NCI-H1436 (cell line): ENCODE measurements at places on chromosomes 3 and 15.

GRCh38 chr15:41648097-41648496, 12.1 kb upstream of the MGA start:
- no peak for DNase-seq

GRCh38 chr3:160193644-160194192, 31.5 kb upstream of the C3orf80 start:
- no peak for DNase-seq

DNA sequence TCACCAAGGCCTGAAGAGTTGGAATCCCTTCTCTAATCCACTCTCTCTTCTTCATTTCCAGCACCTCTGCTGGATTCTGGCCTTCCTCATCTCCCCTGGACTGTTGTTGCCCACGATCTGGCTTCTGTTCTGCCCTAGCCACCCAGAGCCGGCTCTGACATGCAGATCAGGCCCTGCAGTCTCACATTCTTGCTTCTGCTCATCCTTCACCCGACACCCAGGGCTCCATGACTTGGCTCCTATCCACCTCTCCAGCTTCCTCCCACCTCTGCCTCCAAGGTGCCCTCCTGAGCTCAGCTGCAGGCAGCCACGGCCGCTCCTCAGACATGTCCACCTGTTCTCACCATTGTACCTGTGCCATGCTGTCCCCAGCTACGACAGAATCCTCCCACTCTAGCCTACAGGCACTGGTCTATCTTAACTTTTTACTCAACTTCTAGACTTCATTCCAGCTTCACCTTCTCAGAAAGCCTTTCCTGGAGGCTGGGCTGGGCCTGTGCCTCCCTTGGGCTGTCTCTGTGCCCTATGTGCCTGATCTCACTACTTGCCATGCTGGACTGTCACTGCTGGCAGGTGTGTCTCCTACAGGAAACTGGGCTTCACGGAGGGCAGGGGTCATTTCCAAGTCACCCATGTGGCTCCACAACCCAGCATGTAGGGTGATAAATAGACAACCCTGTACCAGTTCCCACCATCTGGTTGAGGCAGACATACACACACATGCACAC, 16.0 kb upstream of the TBC1D21 start:
- DNase-seq: no peak

DNA sequence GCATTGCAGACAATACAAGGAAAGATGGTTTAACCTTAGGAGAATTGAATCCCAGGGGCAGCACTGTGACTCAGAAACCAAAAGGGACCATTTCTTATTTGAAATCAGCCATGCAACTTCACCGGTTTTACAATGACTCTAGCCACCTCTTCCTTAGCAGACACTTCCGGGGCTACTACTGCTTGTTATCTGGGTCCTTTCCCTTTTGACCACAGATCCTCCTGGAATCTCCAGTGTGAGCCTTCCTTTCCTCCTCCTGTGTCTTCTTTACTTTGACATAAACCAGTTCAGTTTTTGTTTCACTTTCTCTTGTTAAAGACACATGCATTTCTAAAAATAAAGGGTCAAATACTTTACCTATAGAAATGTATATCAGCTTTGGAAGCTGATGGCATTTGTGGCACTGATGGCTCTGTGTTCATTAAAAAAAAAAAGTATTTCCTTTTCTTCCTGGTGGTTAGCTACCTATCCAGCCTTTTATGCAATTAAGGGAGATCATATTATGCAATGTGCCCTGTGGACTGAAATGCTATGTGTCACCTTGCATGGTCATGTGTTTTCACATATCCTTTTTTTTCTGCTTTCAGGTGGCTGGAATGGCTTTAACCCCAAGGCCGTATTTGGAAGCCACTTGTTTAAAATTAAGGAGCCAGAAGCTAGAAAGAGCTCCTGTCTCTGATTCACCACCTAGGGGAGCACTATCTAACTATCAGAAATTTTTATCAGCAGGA, 296.2 kb downstream of the CHL1 start:
- DNase-seq: no peak

- no peak for DNase-seq
Measured at GRCh38 chr15:28113394-28114113, 14.4 kb upstream of the OCA2 start.

DNA sequence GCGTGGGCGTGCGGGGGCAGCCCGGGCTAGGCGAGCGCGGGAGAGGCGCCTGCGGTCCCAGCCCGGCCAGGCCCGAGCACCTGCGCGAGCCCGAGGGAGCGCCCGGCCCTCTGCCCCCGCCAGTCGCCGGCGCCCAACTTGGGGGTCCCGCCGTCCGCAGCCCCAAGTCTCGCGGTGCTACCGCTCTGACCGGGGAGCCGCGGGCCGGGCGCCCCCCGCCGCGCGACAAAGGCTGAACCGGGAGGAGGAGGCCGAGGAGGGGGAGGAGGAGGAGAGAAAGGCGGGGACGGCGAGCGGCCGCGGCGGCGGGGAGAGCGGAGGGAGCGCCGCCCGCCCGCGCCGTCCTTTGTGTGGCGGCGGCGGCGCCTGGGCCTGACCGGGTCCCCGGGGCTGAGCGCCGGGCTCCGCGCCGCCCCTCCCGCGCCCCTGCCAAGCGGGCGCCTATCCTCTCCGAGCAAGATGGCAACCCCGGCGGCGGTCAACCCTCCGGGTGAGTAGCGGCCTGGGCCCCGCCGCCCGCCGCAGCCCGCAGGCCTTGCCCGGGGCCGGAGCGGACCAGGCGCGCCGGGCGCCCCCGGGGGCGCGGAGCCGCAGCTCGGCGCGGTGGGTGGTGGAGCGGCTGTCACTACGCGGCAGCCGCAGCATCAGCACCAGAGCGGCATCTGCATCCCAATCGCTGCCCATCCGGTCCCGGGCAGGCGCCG, at the start of gene ARNT2:
Gene ARNT2, plus strand, starts transcription at position 326 of the 704 bp plus-strand sequence. Its CDS starts 134 bp downstream, at position 460.
- peak; percentile 44 for DNase-seq

DNA sequence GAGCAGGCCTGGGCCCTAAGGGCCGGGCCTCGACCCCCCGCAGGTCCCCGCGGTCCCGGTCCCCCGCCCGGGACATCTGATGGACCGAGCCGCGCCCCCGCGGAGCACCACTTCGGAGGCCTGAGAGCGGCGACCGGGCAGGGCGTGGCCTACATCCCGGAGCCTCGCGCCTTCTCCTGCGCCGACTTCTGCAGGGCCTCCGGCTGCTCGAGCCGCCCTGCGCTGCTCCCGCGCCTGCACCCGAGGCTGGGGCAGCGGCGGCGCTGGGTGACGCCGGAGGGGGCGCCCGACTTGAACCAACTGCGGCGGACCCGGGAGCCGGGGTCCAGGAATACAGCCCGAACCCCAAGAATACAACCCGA, 14.9 kb upstream of the GP9 start:
- DNase-seq: no peak

GRCh38 chr15:99442252-99442897, 123.4 kb upstream of the MEF2A start:
- DNase-seq: no peak

GRCh38 chr15:83200589-83200988, 7.0 kb downstream of the HDGFL3 start:
- no peak for DNase-seq

- peak; percentile 15 for DNase-seq
Measured at GRCh38 chr3:102614585-102614984, 179.8 kb downstream of the ZPLD1 start.

DNA sequence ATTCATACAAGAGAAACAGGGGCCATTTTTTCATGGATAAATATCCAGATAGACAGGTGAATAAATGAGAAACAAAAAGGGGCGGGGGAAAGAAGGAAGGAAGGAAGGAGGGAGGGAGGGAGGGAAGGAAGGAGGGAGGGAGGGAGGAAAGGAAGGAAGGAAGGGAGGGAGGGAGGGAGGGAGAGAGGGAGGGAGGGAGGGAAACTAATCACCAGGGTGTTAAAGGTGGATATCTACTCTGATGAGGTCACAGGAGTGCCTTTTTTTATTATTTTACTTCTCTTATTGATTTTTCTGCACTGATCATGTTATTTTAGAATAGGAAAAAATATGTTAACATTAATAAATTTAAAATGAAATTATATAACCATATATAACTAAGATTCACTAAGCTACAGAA, 10.4 kb upstream of the VEPH1 start:
- no peak for DNase-seq

DNA sequence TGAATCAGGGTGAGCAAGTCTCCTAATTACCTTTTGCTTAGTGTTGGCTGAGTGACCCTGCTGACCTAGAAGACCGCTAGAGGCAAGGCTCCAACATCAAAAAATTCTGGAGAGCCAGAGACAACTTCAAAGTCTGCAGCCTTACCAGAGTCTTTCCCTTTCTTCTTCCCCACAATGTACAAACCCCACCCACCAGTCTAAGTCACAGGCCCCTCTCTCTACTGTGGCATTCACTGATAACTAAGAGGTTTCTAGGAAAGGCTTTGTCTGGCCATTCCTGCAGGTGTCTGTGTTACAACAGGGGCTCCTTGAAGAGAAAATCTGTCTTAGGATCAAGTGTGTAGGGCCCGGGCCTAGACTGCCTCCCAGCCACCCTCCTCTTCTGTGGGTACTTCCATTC, 525 bp downstream of the MYH15 start:
- no peak for DNase-seq

- DNase-seq: no peak
Measured at GRCh38 chr3:12799525-12800440, 3.3 kb downstream of the CAND2 start.

DNA sequence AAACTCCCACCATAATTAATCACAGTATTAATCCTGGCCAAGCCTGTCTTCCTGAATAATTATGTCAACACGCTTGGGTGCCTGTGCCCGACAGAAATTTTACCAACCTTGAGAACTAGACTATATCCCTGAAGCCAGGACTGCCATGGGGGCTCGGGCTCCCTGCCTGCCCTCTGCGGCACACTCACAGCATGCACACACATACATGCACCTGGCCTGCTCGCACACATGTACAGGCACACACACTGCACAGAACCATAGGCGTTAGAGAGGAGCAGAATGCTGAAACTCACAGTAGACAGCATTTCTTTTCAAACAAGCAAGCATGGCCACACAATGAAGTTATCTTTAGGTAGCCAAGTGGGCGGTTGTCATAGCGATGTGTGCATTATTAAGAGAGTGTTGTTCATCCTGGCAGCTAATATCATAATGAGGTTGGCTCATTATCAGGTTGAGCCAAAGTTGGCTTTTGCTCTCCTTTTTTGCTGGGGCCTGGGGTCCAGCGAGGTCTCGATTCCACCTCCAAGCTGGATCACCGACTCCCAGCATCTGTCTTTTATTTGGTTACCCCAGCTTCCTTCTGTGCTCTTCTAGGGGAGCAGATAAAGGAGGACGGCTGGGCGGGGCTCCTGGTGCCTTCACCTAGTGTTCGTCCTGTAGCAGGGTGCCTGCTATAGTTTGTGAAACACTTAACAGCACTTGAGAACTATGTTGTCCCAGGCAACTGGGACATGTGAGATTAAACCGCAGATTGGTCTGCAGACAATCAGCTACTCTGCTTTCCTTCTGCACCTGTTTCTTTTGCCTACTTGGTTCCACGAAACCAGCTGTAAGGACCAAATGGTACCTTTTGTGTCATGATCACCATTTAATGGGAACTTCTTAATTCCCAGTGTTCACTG, 91.4 kb downstream of the ZNF621 start:
- DNase-seq: no peak

GRCh38 chr3:27387625-27388024, 18.4 kb upstream of the NEK10 start:
- no peak for DNase-seq

DNA sequence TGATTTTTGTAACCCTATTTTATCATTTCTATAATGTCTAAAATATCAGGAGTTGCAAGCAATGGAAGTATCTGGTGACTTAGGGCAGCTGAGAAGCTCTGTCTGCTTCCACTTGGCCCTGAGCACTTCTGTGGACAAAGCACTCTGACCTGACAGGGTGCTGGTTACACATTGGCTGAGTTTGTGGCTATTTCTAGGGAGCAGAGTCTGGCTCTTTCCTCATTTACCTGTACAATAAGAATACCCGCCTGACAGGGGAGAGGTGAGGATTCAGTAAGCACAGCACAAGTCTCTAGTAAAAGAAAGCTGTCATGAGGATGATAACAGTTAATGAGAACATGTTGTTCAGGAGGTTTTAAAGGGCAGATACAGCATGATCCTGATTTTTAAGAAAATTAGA, 33.3 kb upstream of the SPESP1 start:
- no peak for DNase-seq

DNA sequence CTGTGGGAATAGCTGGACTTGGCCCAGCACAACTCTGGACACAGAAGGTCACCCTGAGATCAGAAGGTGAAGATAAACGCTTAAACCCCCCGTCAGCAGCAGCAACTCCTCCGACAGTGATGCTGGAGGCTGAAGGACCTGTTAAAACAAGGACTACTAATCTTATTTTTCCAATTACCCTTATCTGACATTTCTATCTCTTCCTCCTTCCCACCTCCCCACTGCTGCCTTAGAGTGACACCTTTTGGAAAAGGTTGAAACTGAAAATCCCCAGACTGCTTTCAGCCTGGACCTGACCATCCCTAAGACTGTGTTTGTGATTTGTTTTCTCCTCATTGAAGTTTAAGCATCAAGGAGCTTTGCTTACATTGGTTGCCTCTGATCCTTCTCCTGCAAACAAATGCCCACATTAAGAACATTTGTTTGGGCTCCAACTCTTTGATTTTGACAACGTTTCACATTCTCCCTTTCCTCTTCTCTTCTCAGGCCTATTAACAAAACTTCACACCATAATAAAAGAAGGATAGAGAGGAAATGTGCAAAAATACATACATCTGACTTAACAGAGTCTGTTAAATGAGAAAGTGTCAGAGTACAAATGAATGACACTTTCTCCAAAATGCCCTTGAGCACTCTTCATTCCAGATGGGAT, 410.6 kb upstream of the WNT5A start:
- DNase-seq: no peak

DNA sequence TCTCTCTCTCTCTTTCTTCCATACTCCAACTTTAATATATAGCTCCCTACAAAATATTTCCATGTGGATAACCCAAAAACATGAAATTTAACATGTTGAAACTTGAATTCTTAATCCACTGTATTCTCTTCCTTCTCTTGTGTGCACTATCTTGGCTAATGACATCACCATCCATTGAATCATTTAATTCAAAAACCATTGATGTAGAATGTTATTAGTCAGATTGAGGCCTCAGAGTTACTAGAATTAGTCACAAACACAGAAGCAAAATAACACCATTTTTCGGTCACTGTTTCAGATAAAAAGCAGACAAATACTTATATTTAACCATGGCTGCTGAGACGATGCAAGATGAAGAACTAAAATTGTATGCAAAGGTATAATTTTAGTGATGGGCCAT, 256.9 kb upstream of the LRRC3B start:
- DNase-seq: no peak
